Effector memory CD8-positive, alpha-beta T cell (primary cell): ENCODE measurements at places on chromosomes 1 and 21.

- peak; percentile 42 for DNase-seq
These were observed 438 bp downstream of the MRPS6 start for GRCh38 chr21:34073749-34074282.

DNA sequence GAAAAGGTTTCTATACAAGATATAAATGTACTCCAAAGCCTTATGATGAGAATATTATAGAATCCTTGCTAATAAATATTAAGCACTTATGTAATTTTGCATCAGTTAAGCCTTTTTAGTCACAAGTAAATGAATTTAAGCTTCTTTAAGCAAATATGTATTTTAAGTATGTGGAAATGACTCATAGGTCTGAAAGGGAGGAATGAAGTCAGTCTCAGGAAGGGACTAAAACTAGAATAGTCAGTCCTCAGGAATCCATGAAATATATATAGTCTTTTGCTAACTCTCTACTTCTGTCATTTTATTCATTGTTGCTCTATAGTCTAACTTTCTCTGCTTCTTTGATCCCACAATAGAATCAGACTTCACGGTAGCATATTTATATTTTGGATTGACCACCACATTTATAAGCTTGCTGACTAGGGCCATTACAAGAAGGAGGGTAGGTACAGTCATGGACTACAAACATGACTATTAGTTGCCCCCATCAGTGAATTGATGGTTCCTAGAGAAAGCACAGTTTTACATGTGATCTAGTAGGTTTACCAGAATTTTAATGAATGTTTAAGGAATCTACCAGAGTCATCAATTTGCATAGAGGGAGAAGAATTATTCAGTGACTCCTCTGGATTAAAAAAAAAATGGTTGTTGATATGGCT lies 20.2 kb upstream of the RABGGTB start:
- no peak for DNase-seq

DNA sequence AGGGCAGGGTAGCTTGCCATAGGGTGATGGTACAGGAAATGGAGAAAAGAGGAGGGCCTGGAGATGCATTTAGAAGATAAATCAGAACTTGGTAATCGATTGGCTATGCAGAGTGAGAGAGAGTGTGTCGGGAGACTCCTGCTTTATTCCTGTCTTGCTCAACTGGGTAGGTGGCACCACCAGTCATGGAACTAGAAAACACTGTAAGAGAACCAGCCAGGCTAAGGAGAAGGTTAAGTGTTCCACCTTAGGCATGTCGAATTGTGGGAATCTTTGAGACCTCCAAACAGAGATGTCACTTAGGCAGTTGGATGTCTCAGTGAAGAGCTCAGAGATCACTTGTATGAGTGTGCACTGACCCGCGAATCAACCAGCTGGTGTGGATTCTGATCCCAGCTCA lies 28.7 kb upstream of the RD3 start:
- DNase-seq: no peak

- no peak for DNase-seq
These were observed 84.5 kb upstream of the RGS4 start for GRCh38 chr1:162984699-162985098.

- no peak for DNase-seq
These were observed 76.5 kb downstream of the ZNF281 start for GRCh38 chr1:200333329-200333728.

DNA sequence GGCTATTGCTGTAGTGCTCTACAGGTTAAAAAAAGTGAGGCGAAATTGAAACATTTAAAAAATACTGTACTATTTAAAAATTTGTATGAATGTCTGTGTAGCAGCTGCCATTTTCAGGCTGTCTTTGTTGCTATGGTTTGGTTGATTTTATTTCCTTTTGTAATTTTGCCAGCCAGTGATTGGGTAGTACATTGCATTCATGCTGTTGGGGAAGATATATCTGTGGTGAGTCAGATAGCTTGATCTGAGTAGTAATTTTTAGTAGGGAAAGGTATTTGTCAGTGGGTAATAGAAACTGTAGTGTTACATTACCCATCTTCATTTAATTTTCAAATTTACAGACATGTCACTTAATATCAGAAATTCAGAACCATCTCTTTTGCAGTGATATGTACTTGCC lies 15.0 kb downstream of the NFIA start:
- DNase-seq: no peak

- DNase-seq: no peak
These were observed 4.3 kb downstream of the PTPN14 start for GRCh38 chr1:214546886-214547641.

- no peak for DNase-seq
These were observed 26.4 kb downstream of the GIPC2 start for GRCh38 chr1:78072216-78072615.

DNA sequence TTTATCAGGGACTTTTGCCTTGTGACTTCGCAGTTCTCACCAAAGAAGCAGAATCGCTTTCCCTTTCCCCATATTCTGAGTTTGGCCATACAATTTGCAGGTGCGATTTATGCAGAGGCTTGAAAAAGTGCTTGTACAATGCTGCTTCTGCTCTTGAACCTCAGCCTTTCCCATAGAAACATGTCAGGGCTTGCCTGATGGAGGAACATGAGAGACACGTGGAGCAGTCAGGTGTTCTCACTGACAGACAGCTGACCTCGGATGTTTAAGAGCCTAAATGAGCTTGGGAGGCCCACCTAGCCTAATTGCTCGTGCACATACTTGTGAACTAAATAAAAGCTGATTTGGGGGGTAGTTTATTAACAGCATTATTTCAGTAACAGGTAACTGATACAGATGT lies 290.0 kb downstream of the S1PR1 start:
- DNase-seq: no peak

DNA sequence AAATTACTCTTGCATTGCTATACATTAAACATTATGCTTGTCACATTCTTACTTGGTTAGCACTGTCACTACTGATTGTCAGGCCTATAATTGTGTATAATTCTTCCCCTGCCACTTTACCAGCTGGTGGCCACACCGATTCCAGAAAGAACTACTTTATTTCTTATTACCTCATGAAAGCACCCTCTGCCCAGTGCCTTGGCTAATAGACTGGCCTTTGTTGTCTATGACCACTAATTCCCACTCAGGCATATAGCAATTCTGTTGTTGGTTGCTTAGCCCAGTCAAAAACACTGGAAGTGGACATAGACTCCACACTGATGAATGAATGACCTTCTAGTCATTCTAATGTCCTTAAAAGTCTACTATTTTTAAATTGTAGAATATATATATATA lies 35.6 kb downstream of the MRPL39 start:
- DNase-seq: no peak

GRCh38 chr1:235946571-235946981 lies 79.9 kb upstream of the LYST start:
- no peak for DNase-seq

GRCh38 chr1:38131024-38131585 lies 84.5 kb upstream of the POU3F1 start:
- no peak for DNase-seq

- no peak for DNase-seq
These were observed 294.4 kb upstream of the NR5A2 start for GRCh38 chr1:199733125-199733524.

DNA sequence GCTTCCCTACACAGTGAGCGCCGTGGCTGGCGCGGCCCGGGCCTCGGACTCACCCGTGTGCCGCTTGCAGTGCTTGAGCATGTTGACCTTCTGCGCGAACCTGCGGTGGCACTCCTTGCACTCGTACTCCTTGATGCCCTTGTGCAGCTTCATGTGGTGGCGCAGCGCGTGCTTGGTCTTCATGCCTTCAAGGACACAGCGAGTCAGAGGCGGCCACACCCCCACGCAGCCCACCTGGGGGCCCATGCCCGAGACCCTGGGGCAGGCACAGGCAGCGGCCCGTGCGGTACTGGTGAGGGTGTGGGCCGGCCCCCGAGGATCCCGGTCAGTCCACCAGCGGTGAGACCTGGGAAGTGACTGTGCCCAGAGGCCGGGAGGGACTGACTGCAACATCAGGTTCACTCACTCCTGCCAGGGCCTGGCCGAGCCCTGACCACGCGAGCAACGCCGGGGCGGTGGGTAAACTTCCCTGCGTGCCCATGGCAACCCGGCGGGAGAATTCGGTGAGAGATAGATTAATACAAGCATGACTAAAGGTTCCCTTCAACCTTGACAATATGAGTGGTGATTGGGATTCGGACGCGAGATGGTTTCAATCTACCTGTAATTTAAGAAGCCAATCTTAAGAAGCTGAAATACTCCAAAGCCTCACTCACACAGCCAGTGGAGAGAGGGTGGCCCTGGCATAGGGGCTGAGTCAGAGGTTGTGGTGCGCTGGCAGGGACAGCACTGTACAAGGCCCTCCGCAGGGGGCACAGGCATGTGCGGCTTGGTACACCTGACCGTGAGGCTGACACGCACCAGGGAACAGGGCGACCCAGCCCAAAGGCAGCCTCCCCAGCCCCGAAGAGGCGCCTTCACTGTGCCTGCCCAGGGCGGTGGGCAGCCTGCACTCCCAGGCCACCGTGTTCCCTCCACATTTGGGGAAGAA lies 49.1 kb upstream of the RIPK4 start:
- no peak for DNase-seq

DNA sequence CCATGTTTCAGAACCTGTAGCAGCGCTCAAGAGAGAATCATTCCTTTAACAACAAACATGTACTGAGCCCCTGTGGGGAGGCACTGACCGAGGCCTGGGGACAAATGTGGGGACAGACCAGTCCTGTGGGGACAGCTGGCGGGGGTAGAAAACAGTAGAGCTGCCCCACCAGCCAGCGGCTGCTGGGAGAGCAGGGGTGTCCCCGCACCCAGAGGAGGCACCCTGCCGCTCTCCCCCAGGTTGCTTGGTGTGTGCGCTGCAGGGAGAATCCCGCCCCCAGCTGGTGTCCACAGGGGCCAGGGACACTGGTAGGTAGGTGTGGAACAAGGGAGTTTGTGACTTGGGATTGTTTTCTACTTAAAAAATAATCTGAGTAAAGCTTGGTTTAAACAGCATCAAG lies 62.1 kb downstream of the ADARB1 start:
- no peak for DNase-seq

DNA sequence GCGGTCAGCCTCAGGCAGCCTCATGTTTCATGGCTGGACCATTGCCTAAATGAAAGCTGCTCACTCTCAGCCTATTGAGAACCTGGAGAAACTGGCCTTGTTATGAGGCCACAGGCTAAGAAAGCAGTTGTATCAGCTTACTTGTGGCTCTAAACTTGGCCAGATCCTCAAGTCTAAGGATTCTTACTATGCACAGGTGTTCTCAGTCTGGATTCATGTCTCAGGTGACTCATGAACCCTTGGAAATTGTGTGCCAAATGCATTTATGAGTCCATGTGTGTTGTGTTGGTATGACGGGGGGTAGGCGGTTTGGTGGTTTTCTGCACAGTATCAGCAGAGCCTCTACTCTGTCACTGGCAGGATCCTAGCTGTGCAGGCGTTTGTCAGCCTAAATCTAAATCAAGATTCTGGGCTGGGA lies 90.4 kb downstream of the ROR1 start:
- DNase-seq: no peak

GRCh38 chr1:226494092-226494609 lies 54.4 kb upstream of the STUM start:
- no peak for DNase-seq

DNA sequence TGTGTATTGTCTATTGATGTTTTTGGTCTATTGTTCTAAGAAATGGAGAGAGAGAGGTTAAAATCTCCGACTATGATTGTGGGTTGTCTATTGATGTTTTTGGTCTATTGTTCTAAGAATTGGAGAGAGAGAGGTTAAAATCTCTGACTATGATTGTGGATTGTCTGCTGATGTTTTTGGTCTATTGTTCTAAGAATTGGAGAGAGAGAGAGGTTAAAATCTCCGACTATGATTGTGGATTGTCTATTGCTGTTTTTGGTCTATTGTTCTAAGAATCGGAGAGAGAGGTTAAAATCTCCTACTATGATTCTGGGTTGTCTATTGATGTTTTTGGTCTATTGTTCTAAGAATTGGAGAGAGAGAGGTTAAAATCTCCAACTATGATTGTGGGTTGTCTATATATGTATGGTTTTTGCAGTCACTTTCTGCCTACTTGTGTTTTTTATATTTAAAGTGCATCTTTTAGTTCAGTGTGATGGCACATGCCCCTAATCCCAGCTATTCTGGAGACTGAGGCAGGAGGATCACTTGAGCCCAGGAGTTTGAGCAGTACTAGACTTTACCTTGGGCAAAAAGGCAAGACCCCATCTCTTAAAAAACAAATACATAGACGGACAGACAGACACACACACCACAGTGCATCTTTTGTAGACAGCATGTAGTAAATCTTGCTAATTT lies 16.2 kb downstream of the C1orf159 start:
- DNase-seq: no peak

DNA sequence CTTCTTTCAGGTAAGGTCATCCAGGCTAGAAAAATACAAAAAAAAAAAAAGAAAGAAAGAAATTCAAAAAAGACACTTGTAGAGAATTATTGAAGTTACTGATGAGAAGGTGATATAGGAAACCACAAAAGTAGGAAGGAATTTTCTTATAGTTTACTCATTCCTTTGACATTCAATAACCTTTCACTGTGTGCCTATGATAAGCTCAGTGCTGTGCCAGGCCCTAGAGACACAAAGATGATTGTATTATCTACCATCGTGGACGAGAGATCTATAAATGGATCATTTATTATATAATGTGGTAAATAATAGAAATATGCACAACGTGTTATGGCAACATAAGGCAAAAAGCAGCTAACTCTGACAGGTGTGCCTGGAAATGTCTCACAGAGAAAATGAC lies 109.6 kb upstream of the NGF start:
- DNase-seq: no peak

DNA sequence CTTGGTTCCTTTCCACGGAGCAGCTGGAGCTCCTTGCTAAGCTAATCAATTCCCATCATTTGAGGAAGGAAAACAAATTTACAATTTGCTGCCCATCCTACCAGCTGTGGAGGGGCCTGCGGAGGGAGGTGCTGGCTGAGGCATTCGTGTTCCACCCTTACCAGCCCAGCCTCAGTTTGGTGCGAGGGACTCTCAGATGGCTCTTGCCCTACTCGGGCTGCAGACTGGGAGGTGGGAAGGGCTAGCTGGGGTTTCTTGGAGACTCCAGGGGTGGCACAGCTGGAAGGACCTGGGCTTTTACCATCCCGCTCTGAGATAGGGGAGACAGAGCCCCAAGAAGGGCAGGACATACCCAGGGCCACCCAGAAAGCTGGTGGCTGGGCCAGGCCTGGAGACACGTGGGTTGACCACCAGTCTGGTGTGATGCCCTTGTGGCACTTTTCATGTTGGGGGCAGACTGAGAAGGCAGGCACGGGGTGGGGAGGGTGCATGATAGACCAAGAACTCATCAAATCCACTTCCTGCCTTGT lies 17.7 kb downstream of the DISP3 start:
- DNase-seq: no peak

DNA sequence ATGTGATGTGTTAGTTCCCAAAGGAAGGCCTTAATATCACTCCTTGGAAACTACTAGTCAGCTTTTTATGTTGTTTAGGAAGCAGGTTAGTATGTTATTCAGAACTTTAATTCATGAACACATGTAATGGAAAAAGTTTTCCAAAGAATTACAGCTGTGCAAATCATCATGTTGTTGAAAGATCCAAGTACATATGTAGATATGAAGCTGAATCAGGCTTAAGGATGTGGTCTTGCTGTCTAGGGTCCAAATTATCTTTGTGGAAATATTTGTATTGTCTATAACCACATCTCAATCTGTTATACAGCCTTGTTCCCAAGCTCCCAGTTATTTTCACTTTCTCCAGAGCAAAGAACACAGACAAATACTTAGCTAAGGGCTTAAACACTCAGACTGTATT lies 231.6 kb downstream of the TPR start:
- DNase-seq: no peak
